ENCODE measurements at places on chromosomes 16 and 17.

GRCh38 chr17:42553161-42553818 is 567 bp downstream of the HSD17B1 start:
- DNase-seq = no peak

DNA sequence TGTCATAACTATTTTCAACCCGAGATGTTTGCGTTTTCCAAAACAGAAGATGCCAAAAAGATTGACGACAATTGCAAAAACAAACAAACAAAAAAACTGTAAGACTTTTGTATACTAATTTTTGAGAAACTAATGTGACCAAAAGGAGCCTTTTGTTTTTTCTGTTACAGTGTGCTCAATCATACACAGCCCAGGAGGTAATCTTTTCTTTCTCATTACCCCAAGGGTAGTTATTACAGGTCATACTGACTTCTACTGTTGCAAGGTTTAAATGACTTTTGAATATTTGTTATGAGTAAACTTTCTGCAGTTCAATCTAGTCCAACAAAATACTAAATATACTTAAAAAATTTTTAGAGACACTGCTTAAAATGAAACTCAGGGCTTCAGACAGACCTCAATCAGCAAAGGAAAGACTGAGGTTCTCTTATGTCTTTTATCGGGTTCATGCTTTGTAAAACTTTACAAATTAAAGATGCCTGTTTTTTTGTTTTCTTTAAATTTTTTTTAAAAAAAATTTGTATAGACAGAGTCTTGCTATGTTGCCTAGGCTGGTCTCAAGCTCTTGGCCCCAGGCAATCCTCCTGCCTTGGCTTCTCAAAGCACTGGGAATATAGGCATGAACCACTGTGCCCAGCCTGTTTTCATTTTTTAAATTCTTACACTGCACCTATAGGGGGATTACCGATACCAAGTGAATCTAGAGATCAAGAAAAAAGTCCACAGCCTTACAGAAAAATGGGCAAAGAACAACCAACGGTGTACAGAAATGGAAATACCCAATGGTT is 47.6 kb downstream of the SPOP start:
- no peak for DNase-seq

DNA sequence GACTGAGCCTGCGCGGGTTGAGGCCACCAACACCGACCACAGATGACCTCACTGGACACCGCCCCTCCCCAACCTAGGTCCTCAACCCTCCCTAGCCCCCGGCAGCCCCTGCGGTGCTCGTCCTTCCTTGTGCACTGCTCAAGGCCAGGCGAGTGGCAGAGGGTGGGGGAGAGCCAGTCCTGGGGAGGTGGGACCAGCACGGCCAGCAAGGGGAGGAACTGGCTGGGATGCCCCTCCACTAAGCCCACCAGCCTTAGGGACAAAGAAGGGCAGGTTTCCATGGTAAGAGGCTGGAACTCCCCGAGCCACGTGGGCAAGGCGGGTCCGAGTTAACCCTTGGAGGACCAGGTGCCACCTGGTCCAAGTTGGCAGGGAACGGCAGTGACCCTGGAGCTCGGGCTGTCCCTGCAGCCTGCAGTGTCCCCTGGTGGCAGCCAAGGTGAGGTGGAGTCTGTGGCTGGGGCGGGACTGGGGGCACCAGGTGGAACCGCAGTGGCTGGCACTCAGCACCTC is 9.2 kb downstream of the FSCN2 start:
- no peak for DNase-seq

- no peak for DNase-seq
Observed at GRCh38 chr17:17353625-17354484, 50.7 kb downstream of the NT5M start.

All from neuronal stem cell (in vitro differentiated cells).